ENCODE measurements at places on chromosomes 5 and 9. TPM values are rescaled to one million over a fixed set of nuclear protein-coding genes. Genes with fewer than 3 reads are reported as not detected.

Gene SMIM33
- not detected for polyA plus RNA-seq

GRCh38 chr5:66860199-66860975 is 264.2 kb downstream of the MAST4 start:
- no peak overlapping the region for H3K4me3 ChIP-seq
- no peaks in the 10 kb centered on the region for H3K36me3 ChIP-seq
- H3K27ac ChIP-seq: no peak overlapping the region
- peaks cover 2% of the 10 kb centered on the region for H3K4me1 ChIP-seq
- DNase-seq: no peak

Gene SMU1
- polyA plus RNA-seq: 8.4 TPM

Gene FSD1L
- polyA plus RNA-seq: 0.91 TPM

Gene TSSK1B
- 0.08 TPM for polyA plus RNA-seq

DNA sequence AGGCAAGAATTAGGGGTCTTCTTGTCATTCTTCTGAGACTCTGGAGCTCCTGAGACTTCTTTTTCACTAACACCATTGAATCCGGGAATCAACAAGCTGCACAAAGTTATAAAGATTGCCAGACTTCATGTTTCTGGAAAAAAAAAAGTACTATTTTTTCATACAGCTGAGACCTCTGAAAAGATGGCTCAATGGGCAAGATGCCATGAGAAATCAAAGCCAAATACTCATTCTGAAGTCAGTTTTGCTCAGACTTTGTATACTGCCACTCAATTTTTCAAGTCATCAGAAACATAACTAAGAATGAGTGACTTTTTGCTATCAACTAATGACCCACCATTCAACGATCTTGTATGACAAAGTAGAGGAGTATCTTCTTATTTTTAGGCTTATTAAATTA is 512.0 kb downstream of the RAB3C start:
- no peaks in the 10 kb centered on the region for H3K36me3 ChIP-seq
- no peak overlapping the region for H3K27ac ChIP-seq
- DNase-seq: no peak

- H3K36me3 ChIP-seq: no peaks in the 10 kb centered on the region
- H3K4me1 ChIP-seq: peaks cover 2% of the 10 kb centered on the region
- no peak overlapping the region for H3K4me3 ChIP-seq
- DNase-seq: no peak
Observed at GRCh38 chr5:111603446-111603827, 91.1 kb upstream of the STARD4 start.

DNA sequence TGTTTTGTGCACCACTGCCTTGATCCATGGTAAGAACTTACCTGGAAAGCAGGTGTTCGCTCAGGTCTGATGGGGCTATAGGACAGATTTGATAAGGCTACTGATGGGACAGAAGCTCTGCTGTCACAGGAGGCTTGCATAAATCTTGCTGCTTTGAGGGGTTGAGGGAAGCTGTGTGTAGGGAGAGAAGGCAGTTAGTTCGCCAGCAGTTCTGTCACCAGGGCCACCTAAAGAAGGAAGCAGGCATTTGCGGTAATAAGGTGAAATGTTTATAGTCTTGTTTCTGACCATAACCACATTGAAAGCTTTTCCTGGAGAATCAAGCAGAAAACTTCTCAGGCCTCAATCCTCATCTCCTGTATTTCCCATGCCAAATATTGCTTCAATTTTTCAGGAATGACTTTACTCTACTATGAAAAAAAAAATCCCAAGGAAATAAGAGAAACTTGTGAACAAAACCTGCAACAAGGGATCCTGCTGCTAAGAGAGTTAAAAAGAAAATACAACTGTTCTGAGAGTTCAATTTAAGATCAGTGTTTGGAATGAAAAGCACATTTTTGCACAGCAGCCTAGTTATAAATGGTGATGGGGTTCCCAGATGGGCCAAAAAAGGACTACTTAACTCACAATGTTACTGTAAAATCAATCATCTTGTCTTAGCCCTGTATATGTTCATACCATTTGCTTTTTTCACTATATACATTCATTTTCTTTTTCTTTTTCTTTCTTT is 122.0 kb upstream of the RANBP3L start:
- H3K27me3 ChIP-seq: no peaks in the 10 kb centered on the region
- H3K36me3 ChIP-seq: no peaks in the 10 kb centered on the region
- H3K4me1 ChIP-seq: no peaks in the 10 kb centered on the region

Data from H1 (cell line).